Thoracic aorta (tissue), 2 donors: ENCODE measurements at places on chromosomes 4 and X. TPM values are rescaled to one million over a fixed set of nuclear protein-coding genes. Genes with fewer than 3 reads are reported as not detected.

DNA sequence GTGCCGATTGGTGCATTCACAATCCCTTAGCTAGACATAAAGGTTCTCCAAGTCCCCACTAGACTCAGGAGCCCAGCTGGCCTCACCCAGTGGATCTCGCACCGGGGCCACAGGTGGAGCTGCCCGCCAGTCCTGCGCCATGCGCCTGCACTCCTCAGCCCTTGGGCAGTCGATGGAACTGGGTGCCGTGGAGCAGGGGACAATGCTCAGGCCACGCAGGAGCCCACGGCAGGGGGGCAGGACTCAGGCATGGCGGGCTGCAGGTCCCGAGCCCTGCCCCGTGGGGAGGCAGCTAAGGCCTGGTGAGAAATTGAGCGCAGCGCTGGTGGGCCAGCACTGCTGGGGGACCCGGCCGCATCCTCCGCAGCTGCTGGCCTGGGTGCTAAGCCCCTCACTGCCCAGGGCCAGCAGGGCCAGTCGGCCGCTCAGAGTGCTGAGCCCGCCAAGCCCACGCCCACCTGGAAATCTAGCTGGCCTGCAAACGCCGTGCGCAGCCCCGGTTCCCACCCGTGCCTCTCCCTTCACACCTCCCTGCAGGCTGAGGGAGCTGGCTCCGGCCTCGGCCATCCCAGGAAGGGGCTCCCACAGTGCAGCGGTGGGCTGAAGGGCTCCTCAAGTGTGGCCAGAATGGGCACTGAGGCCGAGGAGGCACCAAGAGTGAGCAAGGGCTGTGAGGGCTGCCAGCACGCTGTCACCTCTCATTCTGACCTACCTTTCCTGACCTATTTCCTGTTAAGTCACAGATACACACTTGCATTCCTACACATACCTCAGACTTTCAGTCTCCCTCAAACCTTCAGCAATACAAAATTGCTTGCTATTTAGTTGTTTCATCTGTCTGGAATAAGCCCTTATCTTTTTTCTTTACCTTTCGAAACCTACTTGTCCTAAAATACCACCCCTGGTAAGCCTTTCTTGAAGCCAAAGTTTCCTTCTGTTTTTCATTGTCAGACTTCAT is 20.7 kb downstream of the UBE2K start:
- no peak for DNase-seq

Gene GABRE
- total RNA-seq, result 286 TPM

Gene BGN
- total RNA-seq, result 1,777 TPM

Gene RBM46
- total RNA-seq, result not detected

DNA sequence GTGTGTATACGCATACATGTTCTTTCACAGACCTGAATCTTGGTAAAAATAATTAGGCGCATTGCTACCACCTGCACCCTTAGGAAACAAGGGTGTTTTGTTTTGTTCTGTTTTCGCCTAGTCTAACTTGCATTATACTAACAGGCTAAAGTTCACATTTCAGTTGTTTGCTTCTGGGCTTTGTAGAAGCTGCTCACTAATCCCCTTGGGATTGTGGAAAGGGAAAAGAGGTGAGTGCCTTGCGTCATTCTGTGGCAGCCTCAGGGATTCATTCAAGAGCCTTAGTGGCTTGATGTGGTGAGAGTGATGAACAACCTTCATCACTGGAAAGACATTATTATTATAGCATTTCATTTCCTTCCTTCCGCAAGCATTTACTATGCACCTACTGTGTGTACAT is 331.1 kb downstream of the ADGRL3 start:
- DNase-seq, result no peak

Gene COL4A5
- 39.8 TPM for total RNA-seq

- no peak for DNase-seq
These were observed 44.8 kb downstream of the MOB1B start for GRCh38 chr4:70946939-70947338.

DNA sequence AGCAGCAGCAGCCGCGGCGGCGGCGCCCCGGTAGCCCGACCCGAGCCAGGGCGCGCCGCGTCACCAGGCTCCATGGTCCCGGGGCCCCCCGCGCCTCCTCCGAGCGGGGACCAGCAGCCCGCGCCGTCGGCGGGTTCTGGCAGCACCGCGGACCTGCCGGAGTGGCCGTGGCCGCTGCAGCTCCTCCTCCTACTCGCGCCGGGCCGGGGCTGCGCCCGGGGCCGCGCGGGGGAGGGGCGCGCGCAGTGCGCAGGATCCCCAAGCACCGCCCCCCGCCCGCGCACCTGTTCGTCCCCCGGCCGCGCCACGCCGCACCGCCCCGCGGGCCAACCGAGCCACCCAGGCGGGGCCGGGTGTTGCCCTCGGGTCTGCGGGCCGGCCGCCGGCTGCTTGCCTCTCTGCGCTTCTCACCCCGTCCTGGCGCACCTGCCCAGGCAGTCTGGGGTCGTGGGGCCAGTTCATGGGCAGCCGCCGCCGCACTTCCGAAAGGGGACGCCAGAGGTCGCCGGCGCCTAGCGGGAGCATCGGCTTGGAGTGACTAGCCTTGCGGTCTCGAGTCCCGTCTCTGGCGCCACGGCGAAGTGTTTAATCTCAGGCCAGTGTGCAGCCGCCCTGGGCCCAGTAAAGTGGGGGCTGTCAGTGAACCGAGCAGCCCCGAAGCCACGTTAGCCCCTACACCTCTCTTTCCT is at the start of gene SLC9A7:
Gene SLC9A7 (minus strand): TSS at position 163 of the 689 bp plus-strand sequence. CDS start 89 bp downstream, at position 74.
- no peak for DNase-seq

GRCh38 chr4:5932035-5932568 is 39.2 kb upstream of the CRMP1 start:
- DNase-seq, result no peak

- no peak for DNase-seq
These were observed 855.1 kb downstream of the GLUD2 start for GRCh38 chrX:121902463-121902862.

DNA sequence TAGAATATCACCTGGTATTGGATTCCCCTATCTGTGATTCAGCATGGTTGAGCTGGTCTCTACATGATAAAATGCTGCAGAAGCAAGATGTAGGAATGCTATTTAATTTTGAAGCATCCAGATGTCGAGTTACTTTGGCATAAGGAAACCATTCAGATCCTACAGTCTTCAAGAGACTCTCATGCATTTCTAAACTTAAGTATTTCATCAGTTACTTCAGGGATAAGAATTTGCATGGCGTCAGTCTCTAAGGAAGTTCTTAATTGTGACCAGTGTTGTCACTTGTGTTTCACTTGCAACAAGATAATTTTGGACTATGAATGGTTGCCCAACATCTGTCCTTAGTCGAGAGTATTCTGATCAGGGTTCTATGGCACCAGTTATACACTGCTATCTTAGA is 192.4 kb downstream of the CCNG2 start:
- DNase-seq, result no peak

Gene SCRG1
- total RNA-seq, result 9.7 TPM

Gene AREG
- total RNA-seq, result 54.3 TPM

DNA sequence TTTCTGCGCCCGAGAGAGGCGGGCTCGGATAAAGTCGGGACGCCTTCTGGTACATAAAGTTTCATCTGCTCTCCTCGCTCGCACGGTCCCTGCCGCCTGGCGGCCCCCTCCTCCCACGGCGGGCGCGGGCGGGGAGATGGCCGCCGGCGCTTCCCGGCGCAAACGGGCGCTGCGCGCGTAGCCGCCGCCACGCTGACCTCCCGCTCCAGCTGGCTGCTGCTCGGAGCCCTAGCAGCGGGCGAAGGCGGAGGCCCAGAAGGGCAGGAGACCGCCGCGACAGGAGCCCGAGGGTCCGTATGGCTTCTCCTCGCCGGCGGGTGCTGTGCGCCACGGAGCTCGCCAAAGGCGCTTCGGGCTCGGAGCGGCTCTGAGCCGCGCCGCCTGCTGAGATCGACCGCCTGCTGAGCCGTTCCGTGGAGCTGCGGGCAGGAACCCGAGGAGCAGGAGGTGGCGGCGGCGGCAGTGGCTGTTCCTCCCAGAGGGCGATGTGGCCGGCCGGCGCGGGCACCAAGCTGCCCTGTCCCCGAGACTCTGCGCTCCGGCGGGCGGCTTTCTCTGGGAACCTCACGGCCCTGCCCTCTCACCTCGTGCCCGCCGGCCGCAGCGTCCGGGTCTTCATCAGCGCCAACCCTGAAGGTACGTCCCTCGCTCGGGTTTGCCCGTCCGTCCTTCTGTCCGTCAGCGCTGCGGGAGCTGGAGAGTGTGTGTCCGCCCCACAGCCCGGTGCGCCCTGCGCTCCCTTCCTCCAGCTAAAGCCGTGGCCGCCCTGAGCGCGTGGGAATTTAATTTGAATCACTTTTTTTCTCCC is at the start of gene NWD2:
Gene NWD2 (plus strand): TSS at position 161 of the 808 bp plus-strand sequence. CDS start 325 bp downstream, at position 486.
- DNase-seq, result no peak

GRCh38 chr4:176921256-176921655 is 128.5 kb upstream of the VEGFC start:
- DNase-seq, result no peak

DNA sequence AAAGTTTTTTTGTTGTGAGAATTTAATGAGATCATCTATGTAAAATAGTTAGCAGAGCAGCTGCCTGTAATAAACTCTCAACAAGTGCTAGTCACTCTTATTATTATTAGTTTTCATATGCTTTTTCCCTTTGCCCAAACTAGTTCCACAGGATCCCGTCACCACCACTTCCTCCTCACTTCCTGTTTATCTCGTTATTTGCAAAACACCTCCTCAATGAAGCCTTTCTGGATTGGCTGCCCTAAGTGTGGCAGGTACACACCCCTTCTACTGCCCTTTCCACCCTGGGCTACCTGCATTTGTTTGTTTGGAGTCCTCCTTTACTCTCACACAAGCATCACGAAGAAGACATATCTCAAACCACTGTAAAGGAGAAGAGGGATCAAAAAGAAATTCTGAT is 54.4 kb upstream of the KLF3 start:
- no peak for DNase-seq

- no peak for DNase-seq
These were observed 238.1 kb upstream of the PPP1R2C start for GRCh38 chrX:43016021-43016420.

GRCh38 chrX:151983186-151983585 is 8.7 kb upstream of the GABRE start:
- no peak for DNase-seq

DNA sequence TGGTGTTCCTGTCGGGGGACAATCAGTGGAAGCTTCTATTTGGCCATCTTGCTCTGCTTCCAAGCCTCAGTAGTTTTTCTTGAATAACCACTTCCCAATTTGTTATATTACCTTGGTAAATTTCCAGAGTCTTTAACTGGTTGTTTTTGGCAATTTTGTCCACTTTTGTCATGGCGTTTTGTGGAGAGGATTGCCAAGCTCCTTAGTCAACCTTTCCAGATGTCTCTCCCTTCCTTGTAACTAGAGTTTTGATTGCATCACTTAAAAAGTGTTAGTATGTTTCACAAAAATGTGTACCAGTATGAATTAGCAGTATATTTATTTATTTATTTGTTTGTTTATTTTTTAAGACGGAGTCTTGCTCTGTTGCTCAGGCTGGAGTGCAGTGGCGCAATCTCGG is 15.8 kb upstream of the UXT start:
- no peak for DNase-seq

GRCh38 chr4:99221980-99222379 is 2.9 kb upstream of the ADH6 start:
- DNase-seq, result no peak

DNA sequence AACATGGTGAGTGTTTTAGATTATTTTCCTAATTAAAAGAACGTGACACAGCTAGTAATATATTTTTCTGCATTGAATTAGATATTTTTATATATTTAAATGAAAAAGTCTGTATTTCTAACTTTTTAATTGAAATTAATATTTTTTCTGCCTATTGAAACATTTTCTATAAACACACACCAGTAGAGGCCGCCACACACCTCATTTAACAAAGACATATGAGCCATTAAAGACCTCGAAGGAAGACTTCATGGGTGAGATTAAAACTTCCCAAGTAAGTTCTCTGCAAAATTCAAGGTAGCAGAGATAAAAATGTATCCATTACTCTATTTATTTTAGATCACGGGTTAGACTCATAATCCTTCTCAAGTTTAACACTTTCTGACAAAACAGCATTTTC is 8.3 kb downstream of the SLITRK2 start:
- DNase-seq, result no peak

Gene F11
- total RNA-seq, result not detected

Gene ARFIP1
- 39.0 TPM for total RNA-seq

DNA sequence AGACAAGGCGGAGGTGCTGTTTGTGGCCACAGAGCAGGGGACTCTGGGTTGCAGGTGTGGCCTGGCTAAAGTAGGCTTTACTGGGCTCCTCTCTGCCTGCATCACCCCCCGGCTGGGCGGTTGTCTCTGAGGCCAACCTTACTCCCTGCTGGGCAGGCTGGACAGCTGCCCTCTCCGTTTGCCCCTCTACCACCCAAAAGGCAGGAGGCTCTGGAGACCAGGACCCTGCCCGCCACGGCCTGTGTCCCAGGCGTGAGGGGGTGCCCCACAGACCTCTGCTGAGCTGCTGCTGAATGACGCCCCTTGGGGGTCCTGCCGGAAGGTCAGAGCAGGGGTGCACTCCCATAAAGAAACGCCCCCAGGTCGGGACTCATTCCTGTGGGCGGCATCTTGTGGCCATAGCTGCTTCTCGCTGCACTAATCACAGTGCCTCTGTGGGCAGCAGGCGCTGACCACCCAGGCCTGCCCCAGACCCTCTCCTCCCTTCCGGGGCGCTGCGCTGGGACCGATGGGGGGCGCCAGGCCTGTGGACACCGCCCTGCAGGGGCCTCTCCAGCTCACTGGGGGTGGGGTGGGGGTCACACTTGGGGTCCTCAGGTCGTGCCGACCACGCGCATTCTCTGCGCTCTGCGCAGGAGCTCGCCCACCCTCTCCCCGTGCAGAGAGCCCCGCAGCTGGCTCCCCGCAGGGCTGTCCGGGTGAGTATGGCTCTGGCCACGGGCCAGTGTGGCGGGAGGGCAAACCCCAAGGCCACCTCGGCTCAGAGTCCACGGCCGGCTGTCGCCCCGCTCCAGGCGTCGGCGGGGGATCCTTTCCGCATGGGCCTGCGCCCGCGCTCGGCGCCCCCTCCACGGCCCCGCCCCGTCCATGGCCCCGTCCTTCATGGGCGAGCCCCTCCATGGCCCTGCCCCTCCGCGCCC is 920 bp downstream of the HTT-AS start:
- no peak for DNase-seq
